ENCODE measurements at places on chromosomes 1 and 21. TPM values are rescaled to one million over a fixed set of nuclear protein-coding genes. Genes with fewer than 3 reads are reported as not detected.
A peak's percentile ranks its signal among the peaks of the same experiment; 100 is the strongest.

GRCh38 chr1:97820470-97821188 is 100.2 kb downstream of the DPYD start:
- DNase-seq, result no peak

GRCh38 chr1:154910851-154911250 is 25.7 kb downstream of the PMVK start:
- no peak for DNase-seq

DNA sequence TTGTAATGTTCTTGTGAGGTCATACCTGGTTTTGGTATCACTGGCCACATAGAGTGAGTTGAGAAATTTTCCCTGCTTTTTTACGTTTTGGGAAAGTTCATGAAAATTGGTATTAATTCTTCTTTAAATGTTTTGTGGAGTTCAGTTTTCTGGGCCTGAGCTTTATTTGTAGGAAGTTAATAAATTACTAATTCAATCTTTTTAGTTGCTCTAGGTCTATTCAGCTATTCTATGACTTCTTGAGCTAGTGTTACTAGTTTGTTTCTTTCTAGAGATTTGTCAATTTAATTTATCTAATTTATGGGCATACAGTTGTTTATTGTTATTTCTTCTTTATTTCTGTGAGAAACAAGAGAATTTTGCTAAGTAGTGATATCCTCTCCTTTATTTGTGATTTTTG is 37.4 kb downstream of the HOOK1 start:
- no peak for DNase-seq

DNA sequence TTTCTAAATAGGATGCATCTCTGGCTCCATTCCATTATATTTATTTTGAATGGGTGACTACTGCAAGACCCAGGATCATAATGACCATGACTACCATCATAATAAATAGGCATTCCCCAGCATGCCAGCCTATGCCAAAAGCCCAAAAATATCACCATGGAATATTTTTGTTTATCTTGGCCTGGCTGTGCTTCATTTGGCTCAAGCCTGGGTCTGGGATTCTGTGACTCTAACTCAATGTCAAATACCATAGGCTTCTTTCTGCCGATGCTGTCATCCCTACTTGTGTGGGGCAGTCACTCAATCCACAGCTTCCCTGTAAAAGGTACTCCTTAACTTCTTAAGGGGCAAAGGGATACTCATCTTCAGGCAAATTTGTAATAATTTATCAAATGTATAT is 66.6 kb downstream of the DIRAS3 start:
- DNase-seq, result no peak

- DNase-seq, result peak; percentile 27
These were observed 137.2 kb downstream of the DHRS3 start for GRCh38 chr1:12480748-12481362.

GRCh38 chr1:107194380-107194779 is 53.5 kb downstream of the NTNG1 start:
- DNase-seq, result no peak

RBM8A gene
- total RNA-seq, result 188 TPM

EPHA10 gene
- total RNA-seq, result not detected

PROK1 gene
- not detected for total RNA-seq

Measured in activated CD4-positive, alpha-beta T cell treated with anti-CD3 and anti-CD28 coated beads, Interleukin-2, amount 10 ng/mL, durations not matched to agents 7 days and 5 days (primary cell).